ENCODE measurements at places on chromosomes 7 and 10.

- DNase-seq: no peak
Observed at GRCh38 chr7:144969787-144970186, 133.9 kb upstream of the TPK1 start.

DNA sequence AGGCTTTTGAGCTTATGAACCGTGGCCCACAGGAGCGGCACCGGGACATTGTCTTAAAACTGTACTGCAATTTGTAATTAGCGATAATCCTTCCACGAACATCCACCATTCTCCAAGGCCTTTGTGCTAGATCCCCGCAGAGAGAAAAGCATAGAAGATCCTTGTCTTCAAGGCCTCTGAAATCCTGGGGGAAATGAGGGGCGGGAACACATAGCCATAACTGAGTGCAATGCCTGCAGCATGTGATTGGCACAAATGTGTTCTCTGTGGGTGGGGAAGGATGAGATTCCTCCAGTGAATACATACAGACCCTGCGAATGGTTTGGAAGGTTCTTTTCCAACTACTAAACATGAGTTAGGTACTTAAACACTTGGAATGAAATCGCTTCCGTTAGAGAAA lies 25.9 kb upstream of the PROSER2 start:
- no peak for DNase-seq

GRCh38 chr10:67308912-67309311 lies 383.1 kb downstream of the LRRTM3 start:
- no peak for DNase-seq

DNA sequence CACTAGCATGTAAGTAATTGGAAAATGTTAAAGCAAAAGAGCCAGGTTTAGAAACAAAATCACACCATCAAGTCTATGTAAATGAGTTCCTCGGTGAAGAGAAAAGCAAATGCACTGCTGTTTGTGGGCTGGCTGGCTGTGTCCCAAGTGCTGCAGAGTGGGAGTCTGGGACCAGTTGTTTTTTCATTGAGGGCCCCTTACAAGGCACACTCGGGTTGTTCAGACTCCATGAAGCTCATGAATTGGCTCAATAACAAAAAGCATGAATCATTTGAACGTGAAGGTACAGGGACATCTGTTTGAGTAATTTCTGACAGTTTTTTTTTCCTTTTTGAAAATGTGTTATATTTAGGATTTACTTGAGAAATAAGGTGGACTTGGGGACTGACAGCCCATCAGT lies 28.0 kb downstream of the GRK5 start:
- DNase-seq: no peak

DNA sequence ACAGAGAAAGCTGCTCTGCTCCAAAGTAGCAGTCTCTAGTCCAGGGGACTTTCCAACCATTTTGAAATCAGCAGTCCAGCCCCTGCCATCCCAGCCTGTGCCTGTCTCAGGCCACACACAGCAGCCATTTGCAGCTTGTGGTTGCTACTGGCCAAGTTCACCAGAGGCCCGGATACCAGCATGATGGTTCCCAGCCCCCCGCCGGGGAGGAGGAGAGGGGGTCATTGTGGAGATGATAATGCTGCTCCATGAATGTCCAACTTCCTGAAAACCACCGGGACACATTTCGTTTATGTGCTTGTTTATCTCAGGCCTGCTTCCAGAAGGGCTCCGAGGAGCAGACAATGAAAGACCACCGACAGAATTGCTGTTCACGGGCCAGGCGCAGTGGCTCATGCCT lies 160.0 kb downstream of the UBE2H start:
- no peak for DNase-seq

DNA sequence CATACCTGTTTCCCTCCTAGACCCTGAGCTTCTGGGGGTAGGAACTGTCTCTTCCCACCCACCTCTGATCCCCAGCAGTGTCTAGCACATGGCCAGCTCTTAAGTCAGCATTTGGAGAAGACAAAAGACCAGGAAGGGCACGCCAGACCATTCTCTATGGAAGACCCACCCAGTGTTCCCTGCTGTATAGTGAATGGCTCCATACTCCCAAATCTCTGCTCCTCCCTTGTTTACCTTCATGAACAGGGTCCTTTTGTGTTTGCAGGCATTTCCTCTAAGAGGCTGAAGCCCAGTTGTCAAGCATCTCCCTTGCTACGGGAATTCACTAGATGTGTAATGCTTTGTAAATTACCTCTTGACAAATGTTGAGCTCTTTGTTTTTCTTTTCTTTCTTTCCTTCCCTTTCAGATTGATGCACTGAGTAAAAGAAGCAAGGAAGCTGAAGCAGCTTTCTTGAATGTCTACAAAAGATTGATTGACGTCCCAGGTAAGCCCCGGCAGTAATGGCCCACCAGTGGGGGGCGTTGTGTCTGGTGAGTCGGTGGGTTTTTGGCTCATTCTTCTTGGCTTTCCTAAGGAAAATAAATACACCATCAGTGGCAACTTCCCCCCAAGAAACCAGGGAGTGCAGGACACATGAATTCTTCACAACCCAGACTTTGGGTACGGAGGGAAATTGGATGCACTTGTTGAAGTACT lies 216.6 kb upstream of the SH2B2 start:
- DNase-seq: no peak
